ENCODE measurements at places on chromosomes 6 and 20.

GRCh38 chr20:62064770-62065673 is 659 bp downstream of the TAF4 start:
- no peak for DNase-seq

DNA sequence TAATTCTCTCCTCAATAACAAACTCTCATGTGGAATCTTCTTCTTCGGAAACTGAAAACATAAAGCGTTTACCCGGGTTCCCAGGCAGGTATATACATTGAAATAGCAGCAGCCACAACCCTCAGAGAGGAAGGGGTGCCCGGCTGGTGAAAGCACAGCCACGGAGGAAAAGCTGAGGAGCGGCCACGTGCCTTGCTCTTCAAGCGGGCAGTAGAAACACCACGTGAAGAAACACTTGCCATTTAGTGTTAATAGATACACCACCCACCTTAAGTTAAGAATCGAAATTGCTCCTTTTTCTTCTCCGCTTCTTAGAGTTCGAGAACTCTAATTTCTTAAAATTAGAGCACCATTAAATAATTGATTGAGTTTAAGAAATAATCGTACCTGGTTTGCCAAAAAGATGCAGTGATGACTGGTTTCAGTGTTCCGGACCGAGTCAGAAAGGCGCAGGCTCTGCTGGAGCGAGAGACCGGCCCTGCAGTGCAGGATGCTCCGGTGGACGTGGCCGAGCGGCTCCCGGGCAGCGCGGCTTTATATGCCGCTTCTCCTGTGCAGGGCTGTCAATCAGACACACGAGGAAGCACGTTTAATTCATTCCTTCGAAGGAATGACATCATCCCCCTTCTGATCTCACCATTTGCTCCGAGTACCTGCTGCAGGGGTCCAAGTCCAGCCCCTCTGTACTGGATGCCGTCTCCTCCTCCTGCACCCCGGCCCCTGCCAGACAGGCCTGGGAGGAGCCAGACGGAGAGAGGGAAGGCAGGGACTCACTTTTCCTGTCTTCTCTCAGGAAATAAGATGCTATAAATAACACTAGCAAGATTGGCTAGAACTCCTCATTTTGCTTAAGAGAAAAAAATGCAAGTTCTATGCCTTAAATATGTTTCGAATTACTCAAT is at the start of gene THBS2:
Gene THBS2 (minus strand): TSS at position 510 of the 902 bp plus-strand sequence. CDS start 3,062 bp downstream, outside the sequence.
- peak; percentile 33 for DNase-seq

- no peak for DNase-seq
Measured at GRCh38 chr20:48146308-48146707, 361.0 kb upstream of the SULF2 start.

DNA sequence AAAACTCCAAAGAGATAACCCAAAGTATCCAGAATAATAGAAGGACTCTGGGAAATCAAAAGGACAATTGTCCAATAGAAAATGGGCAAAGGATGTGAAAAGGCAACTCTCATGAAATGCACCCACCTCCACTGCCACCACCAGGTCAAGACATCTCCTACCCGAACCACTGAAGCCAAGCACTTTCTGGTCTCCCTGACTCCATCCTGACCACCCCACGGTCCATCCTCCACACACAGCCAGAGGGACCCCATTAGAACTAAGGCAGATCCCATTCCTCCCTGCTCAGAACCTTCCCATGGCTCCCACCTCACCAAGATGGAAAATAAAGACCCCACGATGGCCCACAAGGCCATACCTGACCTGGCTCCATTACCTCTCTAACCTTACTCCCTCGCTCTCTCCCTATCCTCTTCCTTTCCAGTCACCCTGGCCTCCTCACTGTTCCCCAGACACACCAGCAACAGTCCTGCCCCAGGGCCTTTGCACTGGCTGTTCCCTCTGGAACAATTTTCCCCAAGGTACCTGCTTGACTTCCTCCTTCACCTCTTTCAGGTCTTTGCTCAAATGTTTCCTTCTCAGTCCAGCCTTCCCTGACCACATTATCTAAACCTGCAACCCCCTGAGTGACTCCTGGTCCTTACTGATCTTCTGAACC is 108.1 kb downstream of the PREX1 start:
- no peak for DNase-seq

GRCh38 chr6:30489081-30490025 is at the start of gene HLA-E:
Gene HLA-E (plus strand): TSS chr6:30489509. CDS start chr6:30489532, 23 bp downstream.
- peak; percentile 81 for DNase-seq

DNA sequence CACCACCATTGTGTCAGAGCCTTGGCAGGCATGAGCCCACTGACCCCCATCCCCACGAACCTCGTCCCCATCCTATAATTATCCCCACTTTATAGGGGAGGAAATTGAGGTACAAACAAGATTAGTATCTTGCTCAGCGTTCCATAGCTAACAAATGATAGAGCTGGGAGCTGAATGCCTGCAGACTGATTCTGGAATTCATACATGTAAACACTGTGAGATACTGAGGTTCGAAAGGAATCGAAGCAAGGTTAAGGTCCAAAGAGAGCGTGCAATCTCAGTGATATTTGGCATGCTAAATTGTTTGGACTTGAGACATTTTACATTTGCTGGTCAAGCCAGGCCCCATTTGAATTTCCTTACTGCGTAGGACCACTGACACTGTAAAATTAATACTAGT is 746.6 kb downstream of the COL12A1 start:
- DNase-seq, result no peak

DNA sequence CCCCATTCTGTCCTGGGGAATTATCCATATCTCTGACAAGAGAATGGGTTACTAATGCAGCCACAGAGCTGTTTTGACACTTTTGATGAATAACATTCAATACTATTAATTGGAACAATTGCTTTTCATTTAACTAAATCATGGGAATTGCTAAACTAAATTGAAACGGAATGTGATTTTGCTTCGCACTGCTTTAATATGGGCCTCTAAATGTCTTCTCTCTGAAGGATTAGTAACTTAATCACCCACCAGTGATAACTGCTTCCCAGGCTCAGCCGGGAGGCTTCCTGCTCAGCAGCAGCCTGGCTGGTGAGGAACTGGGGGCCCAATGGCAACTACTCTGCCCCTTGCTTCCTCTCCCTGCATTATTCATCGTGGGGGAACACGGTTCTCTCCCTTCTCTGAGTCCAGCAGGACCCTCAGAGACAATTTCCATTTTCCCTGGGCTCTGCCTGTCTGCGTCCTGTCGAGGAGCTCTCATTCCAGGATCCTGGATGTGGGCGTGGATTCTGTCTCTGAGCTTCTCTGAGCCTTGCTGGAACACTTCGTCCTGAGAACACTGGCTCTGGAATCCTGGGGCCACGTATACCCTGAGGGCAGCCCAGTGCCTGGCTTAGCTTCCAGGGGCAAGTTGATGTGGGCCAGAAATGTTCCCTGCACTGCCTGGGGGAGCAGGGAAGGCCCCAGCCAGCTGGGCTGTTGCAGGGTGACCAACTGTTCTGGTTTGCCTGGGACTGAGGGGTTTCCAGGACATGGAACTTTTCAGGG is 308.9 kb downstream of the DHX35 start:
- no peak for DNase-seq

DNA sequence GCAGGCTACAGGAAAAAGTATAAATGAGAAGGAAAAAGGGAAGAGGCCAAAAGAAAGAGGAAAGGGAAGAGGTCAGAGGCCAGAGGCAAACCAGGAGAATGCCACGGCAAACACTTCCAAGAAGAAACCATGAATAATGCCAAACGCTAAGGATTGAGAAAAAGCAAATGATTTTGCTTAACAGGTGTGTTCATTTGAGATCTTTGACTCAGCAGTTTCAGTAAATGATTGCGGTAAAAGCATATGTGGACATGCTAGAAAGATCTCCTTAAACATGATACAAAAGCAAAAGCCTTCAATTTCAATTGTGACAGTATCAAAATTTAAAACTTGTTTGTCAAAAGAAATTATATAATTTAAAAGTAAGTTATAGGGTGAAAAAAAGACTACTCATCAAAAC is 70.6 kb downstream of the UBE3D start:
- no peak for DNase-seq

All from dorsolateral prefrontal cortex (tissue), 122 donors.